ENCODE measurements at places on chromosomes 2 and 18.

GRCh38 chr2:84636080-84636971 is 120.0 kb downstream of the DNAH6 start:
- no peak for ATAC-seq

GRCh38 chr18:35084494-35085449 is 43.6 kb downstream of the MAPRE2 start:
- peak; percentile 51 for ATAC-seq

GRCh38 chr2:224023188-224023587 is 15.9 kb downstream of the SERPINE2 start:
- peak; percentile 72 for ATAC-seq

DNA sequence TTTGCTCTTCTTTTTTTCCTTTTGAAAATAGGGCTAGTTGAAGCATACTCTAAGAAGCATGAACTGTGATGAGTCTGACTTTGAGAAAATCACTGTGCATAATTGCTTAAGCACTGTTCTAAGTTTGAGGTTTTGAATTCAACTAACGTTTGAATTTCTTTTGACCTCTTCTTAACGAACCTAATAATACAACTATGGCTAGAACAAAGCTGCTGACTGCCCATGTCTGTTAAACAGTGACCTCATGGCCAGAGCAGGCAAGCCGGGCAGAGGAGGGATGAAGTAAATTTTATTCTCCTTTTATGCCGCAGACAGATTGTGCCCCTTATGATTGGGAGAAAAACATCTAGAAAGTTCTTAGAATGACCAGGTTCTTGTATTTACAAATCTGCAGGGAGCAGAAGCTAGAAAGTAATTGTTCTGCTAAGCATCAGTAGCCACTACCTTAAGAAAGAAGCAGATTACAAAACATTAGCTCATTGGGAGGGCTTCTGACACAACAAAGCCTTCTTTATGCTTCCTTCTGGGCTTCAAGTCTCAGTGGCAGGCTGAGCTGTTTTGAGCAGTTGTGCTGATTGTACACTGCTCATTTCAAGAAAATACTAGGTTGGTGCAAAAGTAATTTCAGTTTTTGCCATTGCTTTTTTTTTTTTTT is 97.8 kb upstream of the RASGRP3 start:
- ATAC-seq = peak; percentile 43

GRCh38 chr2:147855977-147856376 is 11.1 kb downstream of the ACVR2A start:
- no peak for ATAC-seq

- no peak for ATAC-seq
Measured at GRCh38 chr2:67851956-67852824, 210.6 kb downstream of the C1D start.

DNA sequence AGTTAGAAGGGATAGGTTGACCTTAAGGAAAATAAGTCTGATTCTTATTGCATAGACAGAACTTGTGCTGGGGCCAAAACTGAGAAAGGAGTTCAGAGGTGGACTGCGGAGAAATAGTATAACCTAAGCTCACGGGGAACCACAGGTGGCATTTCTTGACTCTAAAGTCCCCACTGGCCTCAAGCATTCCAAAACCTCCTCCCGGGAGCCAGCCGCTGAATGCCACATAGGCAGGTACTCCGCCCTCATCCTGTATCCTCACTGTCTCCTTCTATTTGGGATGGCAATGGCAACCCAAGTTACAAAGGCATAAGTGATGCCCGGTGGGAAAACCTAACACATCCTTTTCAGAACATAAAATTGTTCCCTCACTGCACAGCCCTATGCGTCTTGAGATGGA is 173.0 kb downstream of the SP3 start:
- no peak for ATAC-seq

DNA sequence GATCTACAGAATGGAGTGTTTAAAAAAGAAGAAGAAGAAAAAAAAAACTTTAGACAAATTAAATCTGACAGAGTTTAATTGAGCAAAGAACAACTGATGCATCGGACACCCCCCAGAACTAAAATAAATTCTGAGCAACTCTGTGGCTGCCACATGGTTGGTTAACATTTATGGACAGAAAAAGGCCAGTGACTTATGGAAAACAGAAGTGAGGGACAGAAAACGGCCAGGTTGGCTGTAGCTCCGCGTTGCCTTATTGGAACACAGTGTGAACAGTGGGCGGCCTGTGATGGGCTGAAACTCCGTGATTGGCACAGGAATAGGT is 75.6 kb downstream of the SPP2 start:
- no peak for ATAC-seq

DNA sequence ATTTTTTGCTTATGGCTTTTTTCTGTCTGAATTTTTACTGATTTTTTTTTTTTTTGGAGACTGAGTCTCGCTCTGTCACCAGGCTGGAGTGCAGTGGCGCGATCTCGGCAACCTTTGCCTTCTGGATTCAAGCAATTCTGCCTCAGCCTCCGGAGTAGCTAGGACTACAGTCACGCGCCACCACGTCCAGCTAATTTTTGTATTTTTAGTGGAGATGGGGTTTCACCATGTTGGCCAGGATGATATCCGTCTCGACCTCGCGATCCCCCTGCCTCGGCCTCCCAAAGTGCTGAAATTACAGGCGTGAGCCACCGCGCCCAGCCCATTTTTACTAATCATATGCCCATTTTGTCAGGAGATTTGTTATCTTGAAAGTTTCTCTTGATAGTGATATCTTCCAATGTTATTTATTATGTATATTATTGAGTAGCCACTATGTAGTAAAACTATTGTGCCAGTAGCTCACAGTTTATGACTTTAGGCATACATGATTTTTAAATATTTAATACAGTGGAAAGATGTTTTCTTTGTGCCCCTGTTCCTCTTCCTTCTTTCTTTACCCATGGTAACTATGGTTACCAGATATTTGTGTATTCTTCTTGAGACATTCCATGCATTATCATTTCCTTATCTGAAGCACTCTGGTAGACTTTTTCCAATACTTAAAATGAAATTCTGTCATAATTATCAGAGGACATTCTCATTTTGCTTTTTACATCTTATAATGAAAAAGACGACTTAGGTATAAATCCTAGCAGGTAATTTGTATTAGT is 2.1 kb downstream of the HAT1 start:
- no peak for ATAC-seq

- no peak for ATAC-seq
Measured at GRCh38 chr2:97967216-97967592, 28.5 kb downstream of the TMEM131 start.

DNA sequence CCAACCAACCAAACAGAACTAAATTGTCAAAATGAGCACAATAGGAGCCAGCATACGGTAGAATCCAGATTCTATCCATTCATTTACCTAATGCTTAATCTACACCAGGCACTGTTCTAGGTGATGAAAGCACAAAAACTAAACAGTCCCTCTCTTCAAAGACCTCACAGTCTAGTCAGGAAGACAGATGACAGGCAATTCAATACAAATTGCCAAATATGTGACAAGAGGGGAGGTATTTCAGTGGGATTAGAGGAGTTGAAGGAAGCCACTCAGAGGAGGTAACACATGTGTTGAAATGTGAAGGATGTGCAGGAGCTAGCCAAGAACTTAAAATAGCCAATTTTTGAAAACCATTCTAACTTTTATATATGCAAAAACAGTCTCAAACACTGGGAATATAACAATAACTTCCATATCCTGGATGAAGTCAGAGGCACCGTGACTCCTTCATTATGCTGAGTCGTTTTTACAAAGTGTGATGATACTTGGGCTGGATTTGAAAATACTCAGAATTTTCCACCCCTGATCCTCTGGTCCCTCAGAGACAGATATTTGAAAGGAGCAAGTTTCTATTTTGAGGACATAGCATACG is 204.9 kb downstream of the PID1 start:
- ATAC-seq = no peak

DNA sequence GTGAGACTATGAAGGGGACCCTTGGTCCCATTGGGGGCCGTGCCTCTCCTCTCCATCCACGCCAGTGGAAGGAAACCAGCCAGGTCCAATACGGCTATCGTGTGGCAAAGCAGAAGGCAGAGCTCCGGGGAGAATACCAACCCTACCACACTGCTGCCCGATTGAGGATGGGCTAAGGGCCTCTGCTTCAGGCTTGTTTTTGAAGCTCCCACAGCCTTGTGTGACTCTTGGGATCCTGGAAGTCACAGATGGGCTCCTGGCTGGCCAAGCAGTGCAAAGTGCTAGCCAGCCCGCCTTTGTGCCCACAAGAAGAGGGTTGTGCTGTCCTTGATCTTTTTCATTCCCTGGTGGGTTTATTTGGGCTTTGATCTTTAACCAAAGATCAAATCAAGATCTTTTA is 70.6 kb upstream of the ID2 start:
- ATAC-seq = no peak

- no peak for ATAC-seq
Measured at GRCh38 chr2:40512256-40512655, 60.4 kb upstream of the SLC8A1 start.

DNA sequence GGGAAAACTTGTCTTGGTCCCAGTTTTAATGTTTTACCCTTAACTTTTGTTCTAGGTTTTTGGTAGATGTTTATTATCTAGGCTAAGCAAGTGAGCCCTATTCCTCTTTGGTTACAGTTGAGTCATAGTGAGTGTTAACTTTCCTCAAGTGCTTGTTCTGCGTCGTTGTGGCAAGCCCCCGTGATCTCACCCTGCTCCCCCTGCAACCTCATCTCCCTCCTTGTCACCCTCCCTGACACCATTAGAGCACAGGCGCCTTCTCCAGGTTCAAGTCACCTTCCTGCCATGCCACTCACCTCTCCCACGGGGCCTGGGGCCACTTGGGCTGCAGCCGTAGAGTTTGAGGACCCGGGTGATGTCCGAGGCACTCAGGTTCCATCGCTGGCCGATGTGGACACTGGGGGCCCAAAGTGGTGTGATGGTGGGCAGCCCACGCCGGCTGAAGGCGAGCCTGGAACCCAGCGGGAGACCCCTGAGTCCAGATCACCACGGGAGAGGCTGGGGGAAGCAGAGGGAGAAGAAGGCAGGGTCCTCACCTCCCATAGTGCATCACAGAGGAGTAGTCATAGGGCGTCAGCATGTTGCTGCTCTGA is 8.7 kb downstream of the ASTL start:
- no peak for ATAC-seq

GRCh38 chr2:74507145-74507925 is at the start of gene PCGF1:
TSS of gene PCGF1 (minus strand) at chr2:74507695. CDS start at chr2:74507668, 27 bp downstream.
- ATAC-seq = peak; percentile 93

- ATAC-seq = no peak
Measured at GRCh38 chr2:86055314-86055713, 50.4 kb downstream of the POLR1A start.

DNA sequence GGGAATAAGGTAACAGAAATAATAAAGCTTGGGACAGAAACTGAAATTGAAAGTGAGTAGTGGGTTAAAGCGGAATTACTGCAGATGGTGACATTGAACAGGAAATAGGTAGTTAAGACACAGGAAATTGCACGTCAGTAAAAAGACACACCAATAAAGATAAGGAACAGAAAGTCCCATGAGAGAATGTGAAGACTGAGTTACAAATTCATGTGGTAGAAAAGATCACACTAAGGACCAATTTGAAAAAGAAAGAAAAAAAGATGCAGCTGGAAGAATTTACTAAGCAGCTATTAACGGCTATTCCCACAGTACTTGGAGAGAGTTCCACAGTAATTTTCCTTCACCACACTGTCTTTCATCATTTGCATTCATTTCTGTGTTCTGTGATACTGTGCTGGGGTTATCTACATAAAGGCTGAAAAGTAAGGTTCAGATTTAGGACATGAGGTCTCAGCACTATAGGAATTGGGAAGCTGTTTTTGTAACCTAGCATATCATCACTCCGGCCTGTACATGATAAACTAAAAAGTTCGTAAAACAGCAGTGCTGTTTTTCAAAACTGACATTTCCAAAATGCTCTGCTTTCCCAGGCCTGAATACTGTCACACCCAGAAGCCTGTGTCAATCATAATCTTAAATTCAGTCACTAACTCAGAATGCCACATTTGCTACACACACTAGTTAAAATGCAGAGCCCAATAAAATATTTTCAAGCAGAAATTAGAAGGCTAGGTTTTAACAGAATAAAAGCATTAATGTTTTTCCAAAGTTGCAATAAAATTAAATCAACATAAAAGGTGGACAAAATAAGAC is 42.9 kb downstream of the SRBD1 start:
- no peak for ATAC-seq

DNA sequence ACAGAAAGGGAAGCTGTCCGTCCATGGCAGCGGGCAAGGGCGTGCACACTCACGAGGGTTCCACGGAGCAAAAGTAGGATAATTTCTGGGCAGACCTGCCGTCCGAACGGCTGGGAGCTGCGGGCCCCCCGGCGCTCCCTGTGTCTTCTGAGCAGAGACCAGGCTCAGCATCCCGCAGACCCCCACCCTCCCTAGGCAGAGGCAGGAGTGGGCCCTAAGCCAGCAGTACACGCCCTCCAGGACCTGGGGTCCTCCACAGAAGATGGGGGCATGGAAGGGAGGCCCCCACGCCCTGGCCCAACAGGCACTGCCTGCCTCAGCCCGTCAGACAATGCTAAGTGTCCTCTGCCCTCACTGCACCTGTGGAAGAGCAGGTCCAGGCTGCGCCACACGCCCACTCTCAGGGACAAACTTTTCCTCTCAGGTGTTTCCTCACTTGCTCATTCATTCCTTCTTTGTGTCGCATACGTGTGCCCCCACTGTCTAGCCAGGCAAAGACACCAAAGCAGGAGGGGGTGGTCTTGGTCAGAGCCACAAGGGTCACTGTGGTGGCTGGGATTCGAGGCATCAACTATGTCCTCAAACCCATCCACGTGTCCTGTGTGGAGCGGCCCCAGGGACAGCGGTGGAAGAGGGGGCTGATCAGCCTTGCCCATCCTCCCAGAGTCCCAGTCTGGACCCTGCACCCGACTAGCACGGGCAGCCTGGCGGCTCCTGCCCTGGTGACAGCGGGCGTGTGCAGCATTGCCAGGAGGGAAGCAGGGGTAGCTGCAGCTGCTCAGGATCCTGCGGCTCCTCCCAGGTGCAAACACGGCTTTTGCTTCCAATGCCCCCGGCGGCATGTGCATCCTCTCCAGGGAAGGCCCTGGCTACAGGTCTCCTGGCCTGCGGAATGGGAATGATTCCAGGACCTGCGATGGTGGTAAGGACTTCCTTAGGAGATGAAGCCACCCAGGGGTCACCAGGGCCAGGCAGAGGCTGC is 2.4 kb upstream of the GPC1 start:
- no peak for ATAC-seq

GRCh38 chr2:122651780-122652179 is 896.3 kb downstream of the TSN start:
- ATAC-seq = no peak

DNA sequence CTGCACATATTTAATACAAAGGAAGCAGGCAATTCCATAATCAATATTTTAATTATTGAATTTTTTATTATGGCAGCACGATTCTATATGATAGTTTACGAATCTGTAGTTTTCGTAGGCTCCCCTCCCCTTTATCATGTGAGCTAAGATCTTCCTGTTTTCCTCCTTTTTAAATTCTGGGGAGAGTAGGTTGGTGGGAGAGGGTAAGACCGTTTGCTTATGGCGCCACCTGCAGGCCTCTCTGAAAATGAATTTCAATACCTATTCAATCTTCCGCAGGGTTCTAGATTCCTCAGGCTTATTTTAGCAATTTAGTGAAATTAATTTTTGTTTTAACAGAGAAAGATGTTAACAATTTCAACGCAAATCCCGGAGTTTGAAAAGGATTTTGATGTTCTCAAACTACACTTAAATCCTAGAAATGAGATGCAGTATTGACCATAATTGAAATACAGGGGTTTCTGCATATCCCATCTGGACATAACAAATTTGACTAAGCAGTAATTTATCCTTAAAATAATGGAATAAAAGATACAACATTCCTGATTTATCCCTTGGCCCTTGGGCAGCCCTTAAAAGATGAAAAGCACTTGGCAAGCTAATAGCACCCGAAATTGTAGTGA is 12.8 kb upstream of the GBX2 start:
- peak; percentile 47 for ATAC-seq

Data from SK-N-SH treated with all-trans-retinoic acid at 6 μM for 48 hours (cell line).